ENCODE measurements at places on chromosomes 16 and 17.
A peak's percentile ranks its signal among the peaks of the same experiment; 100 is the strongest.

DNA sequence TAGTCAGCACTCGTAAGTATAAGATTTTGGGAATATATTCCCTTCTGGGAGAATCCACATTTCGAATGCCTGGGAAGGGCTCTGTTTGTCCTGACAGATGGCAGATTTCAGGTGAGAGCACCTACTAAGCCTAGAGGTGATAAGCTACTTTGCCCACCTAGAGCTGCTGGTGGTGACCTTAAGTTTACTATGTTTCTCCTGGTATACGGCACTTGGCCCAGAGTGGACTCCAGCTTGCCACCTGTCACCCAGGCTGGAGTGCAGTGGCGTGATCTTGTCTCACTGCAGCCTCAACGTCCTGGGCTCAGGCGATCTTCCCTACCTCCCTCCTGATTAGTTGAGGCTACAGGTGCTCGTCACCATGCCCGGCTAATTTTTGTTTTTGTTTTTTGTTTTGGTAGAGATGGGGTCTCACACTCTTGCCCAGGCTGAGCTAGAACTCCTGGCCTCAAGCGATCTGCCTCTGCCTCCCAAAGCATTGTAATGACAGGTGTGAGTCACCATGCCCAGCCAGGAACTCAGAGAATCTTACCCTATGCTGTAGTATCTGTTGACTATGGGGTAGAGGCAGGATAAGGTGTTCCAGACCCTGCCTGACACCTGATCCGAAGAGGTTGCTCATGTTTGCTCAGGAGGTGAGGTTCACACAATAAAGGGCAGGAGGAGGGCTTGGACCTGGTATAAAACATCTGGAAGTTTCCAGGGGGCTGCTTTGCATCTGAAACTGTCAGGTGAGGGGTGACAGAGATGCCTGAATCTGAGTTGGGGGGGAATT lies at the start of gene ZG16:
ZG16 (plus strand) TSS at position 681 of the 775 bp plus-strand sequence. CDS start 1,011 bp downstream, outside the sequence.
- no peak for DNase-seq

DNA sequence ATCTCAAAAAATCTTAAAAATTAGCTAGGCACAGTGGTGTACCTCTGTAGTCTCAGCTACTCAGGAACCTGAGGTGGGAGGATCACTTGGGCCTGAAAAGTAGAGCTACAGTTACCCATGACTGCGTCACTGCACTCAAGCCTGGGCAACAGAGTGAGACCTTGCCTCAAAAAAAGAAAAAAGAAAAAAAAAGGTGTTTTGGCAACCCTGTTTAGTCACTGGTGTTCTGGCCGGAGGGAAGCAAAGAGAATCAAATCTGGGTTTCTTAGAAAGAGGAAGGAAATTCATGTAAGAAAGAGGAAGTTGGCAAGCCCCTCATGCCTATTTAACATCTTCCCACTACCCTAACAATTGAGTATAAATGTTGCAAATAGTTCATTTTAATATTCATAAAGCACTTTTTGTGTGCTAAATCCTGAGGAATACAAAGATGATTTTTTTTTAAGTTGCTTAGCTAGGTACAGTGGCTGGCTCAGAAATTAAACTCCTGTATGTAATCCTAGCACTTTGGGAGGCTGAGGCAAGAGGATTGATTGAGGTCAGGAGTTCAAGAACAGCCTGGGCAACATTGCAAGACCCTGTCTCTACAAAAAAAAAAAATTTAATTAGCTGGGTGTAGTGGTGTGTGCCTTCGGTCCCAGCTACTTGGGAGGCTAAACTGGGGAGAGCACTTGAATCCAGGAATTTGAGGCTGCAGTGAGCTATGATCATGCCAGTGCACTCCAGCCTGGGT lies 6.5 kb upstream of the USP32 start:
- no peak for DNase-seq

GRCh38 chr16:14300705-14301168 lies 229.6 kb downstream of the MRTFB start:
- DNase-seq: peak; percentile 79

GRCh38 chr17:11296994-11297393 lies 56.0 kb downstream of the SHISA6 start:
- no peak for DNase-seq

DNA sequence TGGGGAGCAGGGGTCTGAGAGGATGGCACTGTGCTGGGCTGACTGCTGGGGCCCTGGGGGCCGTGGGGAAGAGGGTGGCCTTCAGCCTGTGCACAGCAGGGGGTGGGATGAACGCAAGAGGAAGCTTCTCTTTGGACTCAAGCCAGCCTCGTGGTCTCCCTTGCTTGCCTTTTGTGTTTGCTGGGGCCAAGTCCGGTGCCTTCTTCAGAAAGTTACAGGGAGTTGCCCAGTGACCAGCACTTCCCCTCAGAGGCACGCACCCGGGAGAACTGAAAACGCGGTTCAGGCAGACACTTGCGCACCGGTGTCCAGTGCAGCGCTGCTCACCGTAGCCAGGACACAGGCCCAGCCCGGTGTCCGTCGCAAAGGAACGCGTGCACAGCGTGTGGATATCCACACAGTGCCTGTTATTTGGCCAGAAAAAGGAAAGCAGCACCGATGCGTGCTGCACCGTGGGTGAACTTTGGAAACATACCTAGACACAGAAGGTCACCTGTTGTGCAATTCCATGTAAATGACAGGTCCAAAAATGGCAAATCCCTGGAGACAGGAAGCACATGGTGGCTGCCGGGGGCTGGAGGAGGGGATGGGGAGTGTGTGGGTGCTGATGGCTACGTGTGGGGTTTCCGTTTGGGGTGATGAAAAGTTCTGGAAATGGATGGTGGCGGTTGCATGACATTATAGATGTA lies 29.4 kb upstream of the NUDT16L1 start:
- DNase-seq: peak; percentile 17

DNA sequence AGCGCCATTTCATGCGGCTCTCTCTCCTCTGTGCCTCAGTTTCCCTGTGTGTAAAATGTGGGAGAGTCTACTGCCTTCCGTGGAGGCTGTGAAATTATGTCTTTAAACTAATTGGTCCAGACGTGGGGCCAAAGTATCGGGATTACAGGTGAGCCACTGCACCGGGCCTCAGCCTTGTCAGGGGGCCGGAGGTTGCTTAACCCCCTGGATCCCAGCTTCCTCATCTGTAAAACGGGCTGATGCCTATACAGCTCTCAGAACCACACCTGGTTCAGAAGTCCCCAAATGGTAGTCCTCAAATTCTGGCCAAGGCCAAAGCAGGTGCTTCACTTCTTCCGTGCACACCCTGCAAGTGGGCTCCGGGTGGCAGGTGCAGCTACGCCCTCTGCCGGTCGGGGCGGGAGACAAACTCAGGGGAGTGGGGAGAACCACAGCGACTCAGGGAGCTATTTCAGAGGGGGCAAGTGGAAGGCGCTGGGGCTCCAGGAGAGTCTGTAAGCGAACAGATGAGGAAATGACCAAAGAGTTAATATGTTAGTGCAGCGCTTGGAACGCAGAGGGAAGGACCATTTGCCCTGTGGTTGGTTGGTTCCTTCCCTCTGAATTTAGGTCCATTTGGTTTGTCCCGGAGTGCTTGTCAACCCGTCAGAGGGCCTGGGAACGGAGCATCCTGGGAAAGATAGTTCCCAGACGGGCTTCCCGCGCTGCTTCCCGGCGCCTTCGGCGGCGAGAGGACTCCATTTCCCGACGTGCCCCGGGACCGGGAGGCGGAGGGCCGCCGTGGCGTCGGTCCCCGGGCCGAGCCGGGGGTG lies at the start of gene MGRN1:
MGRN1 (plus strand) TSS at position 812 of the 812 bp plus-strand sequence. CDS start 135 bp downstream, outside the sequence.
- DNase-seq: peak; percentile 99

DNA sequence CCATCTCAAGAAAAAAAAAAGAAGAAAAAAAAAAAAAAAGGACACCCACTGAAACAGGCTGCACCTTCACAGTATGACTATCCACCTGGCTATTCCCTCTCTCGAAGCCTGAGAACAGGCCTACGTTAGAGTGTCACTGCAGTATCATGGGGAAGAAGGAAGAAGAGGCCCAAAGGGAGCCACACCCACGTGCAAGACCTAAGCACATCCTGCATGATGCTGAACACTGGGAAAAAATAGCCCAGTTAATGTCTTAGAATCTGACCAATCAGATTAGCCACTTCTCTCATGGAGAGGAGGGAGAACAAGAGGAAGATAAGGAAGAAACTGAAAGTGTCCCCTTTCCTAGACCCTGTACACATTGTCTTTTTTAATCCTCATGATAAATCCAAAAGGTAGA lies 19.5 kb upstream of the MED13 start:
- DNase-seq: no peak

- no peak for DNase-seq
Observed at GRCh38 chr17:17831208-17832031, 5.4 kb downstream of the SREBF1 start.

DNA sequence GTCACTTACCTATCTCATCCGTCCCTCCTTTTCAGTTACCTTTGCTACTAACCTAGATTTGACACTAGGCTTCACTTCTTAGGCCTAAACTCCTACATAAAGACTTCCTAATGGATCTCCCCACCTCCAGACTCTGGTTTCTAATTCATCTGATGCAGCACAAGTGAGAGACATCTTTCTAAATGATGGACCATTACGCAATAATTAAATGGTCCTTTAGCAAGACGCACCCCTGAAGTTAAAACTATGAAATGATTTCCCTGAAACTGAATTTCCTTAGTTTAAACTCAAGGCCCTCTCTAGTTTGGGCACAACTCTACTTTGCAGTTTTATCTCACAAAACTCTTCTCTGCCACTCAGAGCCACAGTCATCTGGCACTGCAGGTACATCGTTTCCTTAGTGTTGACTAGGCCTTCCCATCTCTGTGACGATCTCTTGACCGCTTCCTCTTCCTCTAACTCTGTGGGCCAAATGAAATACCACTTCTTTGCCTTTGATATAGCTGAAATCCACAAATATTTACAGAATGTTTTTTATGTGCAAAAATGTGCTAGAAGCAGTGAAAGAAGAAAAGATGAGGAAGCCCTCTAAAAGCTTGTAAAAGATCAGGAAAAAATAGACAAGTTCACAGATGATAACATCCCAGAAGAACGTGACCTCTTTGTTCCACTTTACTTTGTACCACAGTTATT lies 3.3 kb downstream of the SYNRG start:
- DNase-seq: no peak

GRCh38 chr16:86708431-86708830 lies 130.1 kb downstream of the FOXL1 start:
- DNase-seq: no peak

DNA sequence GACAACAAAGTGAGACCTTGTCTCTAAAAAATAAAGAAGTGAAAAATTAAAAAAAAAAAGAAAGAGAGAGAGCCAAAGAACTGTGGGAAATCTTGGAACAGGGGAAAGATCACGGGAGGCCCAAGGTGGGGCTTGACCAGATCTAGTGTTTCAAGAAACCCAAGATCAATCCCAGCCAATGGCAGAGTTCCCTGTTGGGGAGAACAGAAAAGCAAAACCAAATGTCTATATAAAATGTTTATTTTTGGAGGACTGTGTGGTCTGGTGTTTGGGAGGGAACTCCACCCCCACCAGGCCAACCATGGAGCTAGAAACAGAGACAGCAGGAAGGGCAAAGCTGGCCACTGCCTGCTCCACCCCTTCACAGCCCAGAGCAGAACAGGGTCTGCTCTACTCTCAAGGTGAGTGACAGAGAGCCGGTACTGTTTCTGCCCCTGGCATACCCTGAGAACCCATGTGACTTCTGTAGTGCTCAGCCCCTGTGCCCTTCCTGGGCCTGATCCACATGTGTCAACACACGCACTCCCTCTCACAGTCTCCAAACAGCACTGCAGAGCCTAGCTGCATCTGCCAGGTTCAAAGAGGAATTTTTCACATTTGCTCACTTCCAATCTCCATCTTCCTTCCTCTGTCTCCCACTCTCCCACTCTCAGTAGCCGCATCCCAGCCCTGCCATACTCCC lies 3.7 kb downstream of the TMEM101 start:
- peak; percentile 84 for DNase-seq

- DNase-seq: no peak
Observed at GRCh38 chr17:40541873-40542557, 23.3 kb downstream of the CCR7 start.

DNA sequence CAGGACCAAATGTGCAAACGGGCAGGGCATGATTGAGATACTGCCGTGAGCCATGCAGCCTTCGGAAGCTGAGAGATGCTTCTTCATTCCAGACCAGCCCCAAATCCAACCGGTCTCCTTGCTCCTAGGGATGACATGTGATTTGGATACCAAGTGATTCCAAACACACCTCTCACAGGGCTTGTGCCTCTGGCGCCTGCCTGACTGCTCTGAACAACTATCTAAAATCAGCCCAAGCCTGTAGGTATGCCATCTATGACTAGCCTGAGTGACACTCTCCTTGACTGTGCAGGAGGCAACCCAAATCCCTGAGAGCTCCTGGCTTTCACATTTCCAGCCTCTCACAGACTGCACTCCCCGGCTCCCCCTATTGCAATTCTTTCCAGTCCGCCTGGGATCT lies 20.3 kb downstream of the DYNC1LI2 start:
- no peak for DNase-seq

DNA sequence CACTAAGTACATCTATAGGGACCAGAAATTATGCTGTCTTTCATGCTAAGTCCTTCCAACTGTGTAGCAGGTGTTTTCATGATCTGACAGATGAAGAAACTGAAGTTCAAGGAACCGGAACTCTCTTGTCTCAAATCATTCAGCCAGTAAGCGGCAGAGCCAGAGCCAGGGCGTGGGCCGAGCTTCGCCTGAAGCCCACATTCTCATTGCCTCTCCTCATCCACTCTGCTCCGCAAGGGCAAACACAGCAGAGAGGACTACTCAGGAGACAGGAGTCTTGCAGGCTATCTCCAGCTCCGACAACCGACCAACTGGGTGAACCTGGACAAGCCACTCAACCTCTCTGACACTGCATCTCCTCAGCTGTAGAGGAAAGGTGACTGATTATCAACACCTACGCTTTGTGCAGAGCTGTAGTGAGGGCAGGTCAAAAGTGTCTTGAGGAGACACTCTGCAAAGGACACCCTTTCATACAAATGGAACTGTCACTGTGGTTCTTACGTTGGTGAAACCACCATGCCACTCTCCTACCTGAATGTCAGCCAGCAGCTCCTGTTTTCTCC lies 72.9 kb downstream of the CYTH1 start:
- DNase-seq: no peak

- DNase-seq: peak; percentile 84
Observed at GRCh38 chr17:11948789-11949188, 48.5 kb downstream of the ZNF18 start.

DNA sequence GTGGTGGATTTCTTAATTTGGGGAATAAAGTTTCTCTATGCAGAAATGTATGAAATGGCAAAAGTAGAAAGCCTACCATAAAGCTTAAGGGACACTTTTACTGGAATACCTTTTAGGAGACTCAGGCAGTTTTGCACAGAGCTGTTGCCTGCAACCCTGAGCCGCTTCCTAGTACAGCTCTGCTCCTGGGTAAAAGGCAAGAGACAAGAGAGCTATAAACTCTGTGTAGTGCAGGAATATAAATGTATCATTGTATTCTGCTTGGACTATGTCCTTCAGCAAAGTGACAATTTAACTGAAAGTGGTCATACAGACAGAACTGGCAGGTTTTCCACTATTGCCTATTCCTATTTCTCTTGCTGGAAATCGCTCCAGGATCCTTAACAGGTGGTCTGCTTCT lies 65.3 kb upstream of the MYOCD start:
- DNase-seq: no peak

DNA sequence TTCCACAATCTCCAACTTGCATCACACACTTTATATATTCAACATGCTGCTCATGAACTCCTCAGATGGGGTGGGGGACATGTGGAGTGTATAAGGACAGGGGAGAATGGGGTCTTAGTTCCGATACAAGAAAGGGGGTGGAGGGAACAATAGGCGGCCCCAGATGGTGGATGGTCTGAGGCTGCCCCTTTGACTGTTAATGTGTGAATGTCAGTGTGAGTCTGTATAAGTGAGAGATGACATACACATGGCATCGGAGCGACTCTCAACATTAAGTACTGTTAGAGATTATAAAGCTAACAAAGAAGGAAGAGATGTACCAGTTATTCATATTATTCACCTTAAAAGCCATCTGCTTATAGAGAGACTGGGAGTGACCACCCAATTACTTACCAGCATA lies 193.1 kb downstream of the AXIN2 start:
- DNase-seq: no peak
